ENCODE measurements at places on chromosomes 6 and 20.

DNA sequence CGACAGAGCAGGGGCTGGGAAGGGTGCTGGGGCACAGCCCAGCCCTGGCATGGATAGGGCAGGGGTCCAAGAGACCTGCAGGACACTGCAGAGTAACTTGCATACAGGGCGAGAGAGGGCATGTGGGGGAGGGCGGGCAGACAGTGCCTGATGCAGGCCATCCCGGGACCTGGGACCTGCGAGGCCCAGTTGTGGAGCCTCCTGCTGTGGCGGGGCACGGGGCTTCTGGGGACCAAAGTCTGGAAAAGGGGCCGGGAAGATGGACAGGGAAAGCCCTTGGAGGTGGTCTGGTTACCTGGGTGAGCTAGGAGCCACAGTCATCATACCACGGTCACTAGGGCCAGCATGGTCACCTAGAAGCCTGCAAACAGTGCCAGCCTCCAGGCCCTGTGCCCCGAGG lies 412 bp upstream of the TUBB1 start:
- no peak for DNase-seq

DNA sequence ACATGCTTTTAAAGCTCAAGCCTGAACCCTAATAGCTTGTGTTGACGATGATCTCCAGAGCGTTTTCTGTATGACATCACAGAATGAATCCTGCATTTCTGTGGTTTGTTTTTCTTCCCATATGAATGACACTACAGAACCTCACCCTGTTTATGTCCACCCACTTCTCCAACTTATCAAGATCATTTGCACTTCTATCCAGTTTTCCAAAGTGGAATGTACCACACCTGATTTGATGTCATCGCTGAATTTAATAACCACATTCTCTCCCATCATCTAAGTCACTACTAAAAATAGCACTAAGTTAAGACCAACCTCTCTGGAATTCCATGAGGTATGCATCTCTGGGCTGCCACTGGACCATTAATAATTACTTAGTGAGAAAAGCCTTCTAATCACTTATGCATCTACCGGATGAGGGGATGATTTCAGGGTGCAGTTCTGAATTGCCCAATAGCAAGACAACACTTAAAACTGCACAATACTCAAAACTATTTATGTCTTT lies 33.3 kb upstream of the CITED2 start:
- no peak for DNase-seq

GRCh38 chr6:13261464-13261994 lies 66.8 kb downstream of the TBC1D7 start:
- DNase-seq, result no peak

GRCh38 chr6:20302168-20302567 lies 89.9 kb upstream of the MBOAT1 start:
- DNase-seq, result no peak

GRCh38 chr6:105733556-105734162 lies 330.8 kb upstream of the PREP start:
- DNase-seq, result no peak

- DNase-seq, result no peak
Observed at GRCh38 chr6:118509009-118509617, 39.0 kb upstream of the PLN start.

DNA sequence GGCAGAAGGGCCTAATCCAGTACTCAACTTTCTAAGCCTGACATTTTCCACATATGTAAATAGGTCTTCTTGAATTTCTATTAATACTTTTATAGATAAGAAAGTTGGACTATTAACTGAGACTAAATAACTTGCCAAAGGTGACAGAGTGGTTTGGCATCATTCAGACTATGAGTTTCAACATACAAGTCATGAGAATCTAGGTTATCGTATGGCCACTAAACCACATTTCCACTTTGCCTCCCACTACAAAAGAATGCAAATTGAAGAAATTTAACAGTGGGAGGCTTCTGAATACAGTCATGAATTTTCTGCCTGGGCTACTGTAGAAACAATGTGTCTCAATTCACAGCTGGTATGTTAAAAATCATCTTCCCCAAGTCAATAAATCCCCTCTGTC lies 531.0 kb upstream of the AGPAT4 start:
- no peak for DNase-seq

DNA sequence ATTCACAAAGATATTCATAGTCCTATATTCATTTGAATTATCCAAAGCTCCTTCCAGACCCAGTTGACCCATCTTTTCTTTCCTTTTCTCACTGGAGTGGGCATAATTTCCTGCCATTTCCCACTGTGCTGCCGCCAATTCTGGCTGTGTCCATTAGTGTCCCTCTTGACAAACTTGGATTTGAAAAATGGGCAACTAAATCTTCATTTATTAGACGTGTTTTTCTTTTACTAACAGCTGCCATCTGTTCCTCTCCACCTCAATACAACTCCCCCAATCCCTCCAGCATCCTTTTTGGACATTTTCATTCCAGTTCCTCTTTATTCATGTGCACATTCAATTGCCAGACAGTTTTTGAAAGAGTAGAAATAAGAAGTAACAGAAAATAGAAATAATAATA lies 90.5 kb downstream of the PCSK2 start:
- no peak for DNase-seq

DNA sequence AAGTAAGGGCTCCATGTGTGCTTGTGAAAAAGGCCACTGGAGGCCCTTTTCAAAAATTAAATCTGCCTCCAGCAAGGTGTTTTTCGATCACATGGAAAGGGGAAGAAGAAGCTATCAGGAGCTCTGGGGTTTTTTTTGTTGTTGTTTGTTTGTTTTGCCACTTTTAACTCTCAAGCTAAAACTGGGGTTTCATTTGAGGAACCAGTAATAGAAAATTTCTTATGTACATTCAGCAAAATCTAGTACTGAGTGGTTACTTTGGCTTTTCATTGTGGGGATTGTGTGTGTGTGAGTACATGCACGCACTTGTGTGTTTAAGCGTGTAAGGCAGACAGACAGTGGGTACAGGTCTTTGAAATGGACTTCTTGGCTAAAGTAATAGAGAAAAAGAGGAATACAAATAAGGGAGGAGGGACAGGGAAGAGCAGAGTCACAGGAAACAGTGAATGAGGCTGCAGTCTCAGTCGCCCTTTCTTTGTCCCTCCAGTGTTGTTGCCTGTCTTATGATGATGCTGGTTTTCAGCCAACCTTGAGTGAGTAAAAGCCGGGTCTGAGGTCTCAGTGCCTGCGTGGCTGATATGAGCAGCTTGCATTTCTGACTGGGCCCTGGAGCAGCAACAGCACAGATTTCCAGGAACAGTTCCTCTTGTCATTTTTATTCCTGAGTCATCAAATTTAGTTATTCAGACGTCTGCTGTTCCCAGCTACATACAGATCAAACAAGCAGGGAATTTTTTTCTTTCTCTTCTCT lies 26.2 kb downstream of the SLC16A10 start:
- no peak for DNase-seq

Data from natural killer cell treated with Interleukin-12 subunit alpha and Interleukin-12 subunit beta and Interleukin-15 and Interleukin-18, amount 100 ng/mL, for 72 hours (primary cell).